ENCODE measurements at places on chromosomes 4 and X.

- DNase-seq = peak; percentile 49
Observed at GRCh38 chr4:83282049-83282535, 2.5 kb downstream of the COQ2 start.

GRCh38 chrX:48897625-48898306 lies at the start of the genes PQBP1 and TIMM17B:
Gene PQBP1, plus strand, starts transcription at chrX:48897930. Its CDS starts 580 bp downstream, at chrX:48898510.
Gene TIMM17B, minus strand, starts transcription at chrX:48897768. Its CDS starts 19 bp downstream, at chrX:48897749.
- peak; percentile 83 for DNase-seq

DNA sequence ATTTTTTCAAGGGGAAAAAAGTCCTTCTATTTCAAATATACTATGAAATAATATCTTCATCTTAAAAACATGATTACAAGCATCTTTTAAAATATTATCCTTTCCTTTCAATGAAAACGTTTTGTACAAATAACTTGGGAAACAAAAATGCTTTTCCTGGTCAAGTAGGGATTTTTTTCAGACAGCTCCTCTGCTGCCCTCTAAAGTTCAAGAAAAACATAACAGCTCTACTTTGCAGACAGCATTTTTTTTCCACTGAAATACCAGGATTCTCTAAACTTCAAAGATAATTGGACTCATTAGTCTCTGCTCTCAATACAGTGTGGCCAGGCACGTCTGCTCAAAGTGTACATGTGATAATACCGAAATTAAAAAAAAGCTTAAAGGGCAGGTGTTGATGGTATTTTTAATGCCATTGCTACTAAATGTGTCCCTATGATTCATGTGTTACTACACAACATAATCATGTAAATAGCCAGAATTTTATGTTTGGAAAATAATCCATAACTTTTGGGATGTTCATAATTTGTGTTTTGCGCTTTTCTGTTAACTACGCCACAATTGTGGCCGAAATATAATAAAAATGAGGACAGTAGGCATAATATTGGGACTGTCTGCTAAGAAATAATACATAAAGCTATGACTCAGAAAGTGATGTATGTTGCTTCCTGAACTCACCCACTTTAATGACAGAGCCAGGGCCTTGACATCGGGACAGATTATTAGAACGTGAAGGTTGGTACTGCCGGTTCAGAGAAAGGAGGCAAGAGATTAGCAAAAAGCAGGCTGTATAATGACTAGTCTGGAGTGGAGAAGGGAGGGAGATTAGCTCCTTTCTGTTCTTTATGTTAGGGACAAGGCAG lies 478.9 kb downstream of the KCNIP4 start:
- no peak for DNase-seq

GRCh38 chr4:13968723-13969122 lies 341.2 kb upstream of the BOD1L1 start:
- no peak for DNase-seq

DNA sequence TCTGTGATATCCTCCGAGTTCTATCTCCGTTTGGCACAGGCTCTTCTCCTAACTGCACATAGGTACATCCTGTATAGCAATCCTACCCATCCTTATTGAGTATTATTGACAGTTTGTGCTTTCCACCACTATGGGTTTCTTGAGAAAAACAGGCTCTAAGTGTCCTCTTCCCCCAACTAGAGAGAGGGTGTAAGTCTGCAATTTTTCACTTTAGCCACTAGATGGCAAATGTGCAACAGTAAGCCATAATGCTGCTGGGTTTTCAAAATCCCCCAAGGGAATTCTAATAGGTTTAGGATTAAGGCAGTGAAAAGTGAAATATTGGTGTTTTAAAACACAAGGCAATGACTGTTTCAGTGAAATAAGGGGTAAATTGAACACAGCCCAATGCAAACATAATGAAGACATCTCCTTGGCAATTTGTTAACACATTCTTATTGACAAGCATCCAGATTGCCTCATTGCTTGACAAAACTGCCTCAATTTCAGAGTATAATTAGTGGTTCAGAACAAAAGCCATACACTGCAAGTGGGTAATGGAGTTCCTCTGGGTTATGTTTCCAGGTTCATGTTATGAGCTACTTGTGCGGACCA lies 239.0 kb upstream of the HTR2C start:
- DNase-seq = no peak

DNA sequence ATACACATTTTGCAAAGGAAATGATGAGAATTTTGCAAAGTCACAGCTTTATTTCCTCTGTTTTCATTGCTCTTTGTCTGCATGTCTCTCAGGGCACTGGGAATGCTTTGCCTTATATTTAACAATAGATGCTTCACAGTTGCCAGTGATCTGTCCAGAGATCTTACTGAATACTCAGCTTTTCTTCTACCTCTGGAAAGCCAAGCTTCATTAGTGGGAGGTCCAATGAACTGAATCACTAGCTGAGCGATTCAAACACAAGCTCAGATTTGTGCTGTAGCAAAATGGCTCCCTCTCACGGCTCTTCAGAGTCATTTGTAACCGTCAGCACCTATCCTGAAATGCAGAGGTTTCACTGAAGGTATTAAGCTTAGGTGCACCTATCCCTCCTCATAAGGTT lies 138.9 kb downstream of the DCLK2 start:
- no peak for DNase-seq
